Fibroblast of villous mesenchyme (primary cell): ENCODE measurements at places on chromosomes 2 and 18.

GRCh38 chr2:168801961-168802858 lies at the start of gene NOSTRIN:
Gene NOSTRIN (plus strand): TSS chr2:168802637. CDS start chr2:168802647, 10 bp downstream.
- DNase-seq = peak; percentile 57

- DNase-seq = no peak
Measured at GRCh38 chr18:5787936-5788335, 107.4 kb downstream of the TMEM200C start.

GRCh38 chr2:63364866-63365265 lies 223.4 kb downstream of the WDPCP start:
- no peak for DNase-seq

DNA sequence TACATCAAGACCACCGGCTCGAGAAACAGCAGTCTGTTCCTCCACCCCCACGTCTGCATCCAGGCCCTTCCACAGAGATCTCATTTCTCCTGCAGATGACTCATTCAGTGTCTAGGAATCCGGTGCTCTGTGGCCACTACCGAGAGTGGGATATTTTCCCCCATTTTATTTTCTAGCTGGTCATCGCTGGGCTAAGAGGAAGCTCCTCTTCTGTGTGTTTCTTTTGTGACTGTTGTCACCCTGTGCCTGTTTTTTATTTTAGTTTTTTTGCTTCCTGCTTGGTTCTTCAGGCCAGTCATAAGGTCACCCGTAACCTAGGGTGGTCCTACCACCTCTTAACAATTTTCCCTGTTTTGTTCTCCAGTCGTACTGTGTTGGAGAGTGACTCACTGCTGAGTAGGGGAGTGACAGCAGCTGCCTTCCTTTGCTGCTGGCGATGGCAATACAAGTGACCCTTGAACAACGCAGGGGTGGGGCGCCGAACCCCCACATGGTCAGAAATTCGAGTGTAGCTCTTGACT lies 6.7 kb downstream of the RAMP1 start:
- peak; percentile 65 for DNase-seq

DNA sequence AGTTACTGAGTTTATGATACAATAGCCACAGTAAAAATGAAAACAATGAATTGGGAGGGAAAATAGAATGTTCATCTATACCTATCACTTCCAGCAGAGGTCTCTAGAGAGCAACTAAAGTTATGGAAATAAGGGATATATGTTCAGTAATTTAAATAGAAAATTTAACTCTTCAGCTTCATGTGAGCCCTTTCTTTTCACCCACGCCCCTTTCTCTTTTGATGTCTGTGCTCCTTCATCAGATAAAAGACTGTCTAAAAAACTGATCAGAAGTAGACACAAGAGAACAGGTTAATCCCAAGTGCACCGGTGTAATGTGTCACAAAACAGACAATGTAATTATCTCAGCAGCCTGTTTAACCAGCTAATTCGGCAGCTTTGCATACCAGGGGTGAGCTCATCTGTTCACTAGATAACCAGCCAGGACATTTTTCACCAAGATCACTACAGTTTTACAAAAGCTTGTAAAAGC lies 238.5 kb upstream of the ERBB4 start:
- peak; percentile 48 for DNase-seq

DNA sequence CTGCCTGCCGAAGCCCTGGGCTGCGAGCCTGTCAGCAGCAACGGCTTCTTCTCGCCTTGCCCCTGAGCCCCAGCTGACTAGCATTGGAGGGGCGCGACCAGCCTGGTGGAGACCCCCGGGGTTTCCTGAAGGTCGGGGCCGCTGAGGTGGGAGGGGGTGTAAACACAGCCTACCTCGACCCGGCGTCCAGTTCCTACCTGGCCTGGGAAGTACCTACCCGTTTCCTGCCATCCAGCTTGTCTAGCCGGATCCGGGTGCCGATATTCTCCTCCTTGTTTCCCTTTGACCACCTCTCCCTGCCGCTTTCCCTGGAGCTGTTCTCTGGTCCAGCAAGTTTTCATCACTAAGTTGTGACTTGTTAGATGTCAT lies 511 bp downstream of the MOB4 start:
- peak; percentile 44 for DNase-seq

DNA sequence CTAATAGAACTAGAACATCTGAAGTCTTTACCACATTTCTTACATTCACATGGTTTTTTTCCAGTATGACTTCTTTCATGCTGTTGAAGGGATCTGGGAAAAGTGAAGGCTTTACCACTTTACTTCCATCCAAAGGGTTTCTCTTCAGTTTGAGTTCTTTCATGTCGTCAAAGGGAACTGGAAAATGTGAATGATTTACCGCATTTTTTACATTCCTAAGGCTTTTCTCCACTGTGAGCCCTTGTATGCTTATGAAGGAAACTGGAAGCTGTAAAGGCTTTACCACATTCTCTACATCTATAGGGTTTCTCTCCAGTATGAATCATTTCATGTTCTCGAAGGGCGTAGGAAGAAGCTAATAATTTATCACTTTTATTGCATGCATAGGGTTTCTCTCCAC lies 46.7 kb downstream of the NBEAL1 start:
- DNase-seq = peak; percentile 91

GRCh38 chr2:85584354-85584856 lies at the start of gene VAMP5:
Gene VAMP5 (plus strand): TSS chr2:85584431. CDS start chr2:85584491, 60 bp downstream.
- peak; percentile 27 for DNase-seq

DNA sequence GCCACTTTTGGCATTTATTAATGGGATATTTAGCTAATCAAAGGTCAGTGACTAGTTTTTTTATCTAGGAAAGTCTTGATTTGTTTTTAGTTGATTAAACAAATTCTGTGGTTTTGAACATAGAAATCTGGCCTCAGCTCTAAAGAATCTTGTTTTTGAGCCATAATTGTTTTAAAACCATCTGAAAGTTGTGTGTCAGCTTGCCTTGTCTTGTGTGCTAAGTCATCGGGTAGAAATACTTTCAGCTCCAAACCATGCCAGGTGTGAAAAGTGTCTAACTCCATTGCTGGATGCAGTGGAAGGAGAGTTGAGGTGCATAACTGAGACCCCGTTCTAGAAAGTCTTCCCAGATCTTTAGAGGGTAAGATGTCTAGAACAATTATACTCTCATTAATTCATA lies 22.7 kb downstream of the FARP2 start:
- no peak for DNase-seq

GRCh38 chr2:152534460-152535135 lies 182.7 kb downstream of the PRPF40A start:
- no peak for DNase-seq

- no peak for DNase-seq
Measured at GRCh38 chr2:85642725-85643124, 25.3 kb downstream of the SFTPB start.

DNA sequence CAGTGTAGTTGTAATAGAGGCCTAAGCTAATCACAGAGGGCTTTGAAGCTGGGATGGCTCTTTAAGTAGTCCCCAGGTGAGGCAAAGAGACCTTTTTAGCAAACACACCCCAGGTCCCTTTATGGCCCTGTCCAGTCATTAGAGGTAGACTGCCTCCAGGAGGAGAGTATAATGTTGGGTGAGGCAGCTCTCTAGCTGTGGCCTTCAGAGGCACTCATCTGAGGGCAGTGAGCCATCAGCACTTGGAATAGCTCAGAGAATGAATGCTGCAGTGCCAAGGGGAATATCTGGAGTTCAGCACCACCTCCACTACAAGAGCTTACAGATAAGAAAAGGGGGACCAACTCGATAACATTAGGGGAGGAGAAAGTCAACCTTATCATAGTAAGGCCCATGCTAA lies 52.8 kb downstream of the UNC80 start:
- no peak for DNase-seq

GRCh38 chr2:159095813-159096212 lies 127.4 kb downstream of the TANC1 start:
- DNase-seq = no peak

- no peak for DNase-seq
Measured at GRCh38 chr2:139529080-139529479, 748.9 kb upstream of the NXPH2 start.

DNA sequence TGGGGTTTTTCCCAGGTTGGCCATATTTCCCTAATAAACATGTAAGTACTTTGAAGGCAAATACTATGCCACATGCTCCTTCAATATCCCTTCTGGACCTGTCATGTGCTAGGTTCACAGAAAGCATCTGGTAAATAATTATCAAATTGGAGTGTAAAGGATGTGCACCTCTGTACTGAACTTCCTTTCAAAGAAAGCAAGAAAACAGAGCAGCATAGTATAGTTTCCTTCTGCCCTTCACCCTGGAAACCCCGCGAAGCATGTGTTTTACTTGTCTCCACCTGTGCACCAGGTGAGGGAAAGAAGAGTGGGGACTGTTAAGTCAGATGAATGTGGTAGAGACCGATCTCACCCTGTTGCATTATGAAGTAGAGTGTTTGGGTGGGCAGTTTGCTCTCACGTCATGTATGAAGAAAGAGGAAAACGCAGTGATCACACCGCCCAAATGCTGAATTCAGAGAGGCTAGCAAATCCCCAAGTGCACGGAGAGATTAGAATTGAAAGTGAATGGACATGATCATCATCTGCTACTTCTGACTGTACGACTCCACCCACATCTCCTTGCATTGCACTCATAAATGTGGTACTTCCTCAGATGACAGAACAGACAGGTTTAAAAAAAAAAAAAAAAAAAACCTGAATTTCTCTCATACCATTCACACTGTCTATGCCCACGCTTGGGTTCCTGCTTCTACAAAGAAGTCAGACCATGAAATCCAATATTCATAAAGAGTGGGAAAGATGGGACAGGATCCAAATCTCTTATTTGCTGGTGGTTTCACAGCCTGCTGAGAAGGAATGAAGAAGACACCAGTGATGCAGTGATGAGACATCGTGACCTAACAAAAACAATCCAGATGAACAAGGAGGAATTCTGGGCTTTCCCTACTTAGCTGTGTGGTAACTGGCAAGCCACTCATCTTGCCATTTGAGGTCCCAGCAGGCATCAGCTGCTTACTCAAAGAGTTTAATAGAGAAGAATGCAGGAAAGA lies 448.6 kb downstream of the BCL11A start:
- no peak for DNase-seq

DNA sequence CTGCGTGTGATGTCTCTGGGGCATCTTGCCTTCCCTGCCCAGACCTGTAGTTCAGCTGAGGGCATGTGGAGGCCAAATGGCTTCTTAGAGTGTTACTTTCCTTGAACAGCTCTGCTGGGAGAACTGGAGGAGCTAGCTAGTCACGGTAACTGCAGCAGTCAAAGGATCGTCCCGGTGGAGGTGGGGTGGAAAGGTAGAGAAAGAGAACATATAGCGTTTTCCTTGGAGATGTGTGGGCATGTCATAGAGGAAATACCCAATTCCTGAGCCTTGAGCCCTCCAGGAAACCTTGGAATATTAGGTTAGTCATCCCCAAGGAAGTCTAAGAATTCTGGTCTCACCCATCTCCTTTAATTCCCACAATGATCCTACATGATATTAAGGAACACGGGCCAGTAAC lies 33.5 kb upstream of the IL37 start:
- no peak for DNase-seq

- peak; percentile 48 for DNase-seq
Measured at GRCh38 chr2:127208313-127208712, 11.8 kb downstream of the CYP27C1 start.

DNA sequence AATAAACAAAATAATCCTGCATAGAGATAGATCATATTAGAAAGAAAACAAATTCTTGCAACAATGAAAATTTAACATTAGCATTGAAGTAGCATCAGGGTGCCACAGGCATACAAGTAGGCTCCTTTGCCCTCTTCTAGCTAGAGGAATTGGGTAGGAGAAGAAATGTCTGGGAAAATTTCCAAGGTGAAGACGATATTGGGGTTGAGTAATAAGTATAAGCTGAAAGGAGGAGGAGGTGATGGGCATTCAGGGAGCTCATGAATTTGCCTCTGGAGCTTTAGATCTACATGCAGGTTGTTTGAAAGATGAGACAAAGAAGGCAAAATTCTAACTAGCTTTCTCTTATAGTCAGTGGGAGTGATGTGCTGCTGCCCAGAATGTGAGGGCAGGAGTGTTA lies 504.9 kb downstream of the CCDC85A start:
- no peak for DNase-seq

DNA sequence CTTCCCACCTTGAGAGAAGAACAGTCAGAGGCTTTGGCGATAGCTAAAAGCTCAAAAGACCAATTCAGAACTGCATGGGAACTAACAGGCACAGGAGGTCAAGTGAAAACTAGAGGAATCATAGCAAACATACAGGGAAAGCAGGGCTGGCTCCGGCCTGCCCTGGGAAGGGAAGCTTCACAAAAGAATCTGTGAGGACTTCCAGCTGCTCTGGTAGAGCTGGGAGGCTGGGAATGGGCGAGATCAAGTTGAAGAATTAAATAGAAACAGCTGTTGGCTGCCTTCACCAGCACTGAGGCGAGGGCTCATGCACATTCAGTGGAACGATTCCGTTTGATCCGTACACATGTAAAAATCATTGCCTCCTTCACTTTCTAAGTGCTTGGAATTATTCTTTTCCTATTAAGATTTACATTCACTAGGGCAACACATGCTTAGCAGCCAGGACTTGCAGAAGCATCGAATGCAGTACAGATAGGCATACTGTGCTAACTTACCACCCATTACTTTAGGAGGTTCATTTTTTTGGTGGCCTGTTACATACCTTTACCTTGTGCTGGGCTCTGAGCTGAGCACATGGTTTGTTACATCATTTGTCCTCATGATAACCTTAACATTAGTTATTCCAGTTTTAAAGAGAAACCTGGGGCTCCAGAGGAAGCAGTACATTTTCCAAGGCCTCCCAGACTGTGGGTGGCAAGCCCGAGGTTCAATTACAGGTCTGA lies 125.4 kb upstream of the RNF152 start:
- peak; percentile 96 for DNase-seq

DNA sequence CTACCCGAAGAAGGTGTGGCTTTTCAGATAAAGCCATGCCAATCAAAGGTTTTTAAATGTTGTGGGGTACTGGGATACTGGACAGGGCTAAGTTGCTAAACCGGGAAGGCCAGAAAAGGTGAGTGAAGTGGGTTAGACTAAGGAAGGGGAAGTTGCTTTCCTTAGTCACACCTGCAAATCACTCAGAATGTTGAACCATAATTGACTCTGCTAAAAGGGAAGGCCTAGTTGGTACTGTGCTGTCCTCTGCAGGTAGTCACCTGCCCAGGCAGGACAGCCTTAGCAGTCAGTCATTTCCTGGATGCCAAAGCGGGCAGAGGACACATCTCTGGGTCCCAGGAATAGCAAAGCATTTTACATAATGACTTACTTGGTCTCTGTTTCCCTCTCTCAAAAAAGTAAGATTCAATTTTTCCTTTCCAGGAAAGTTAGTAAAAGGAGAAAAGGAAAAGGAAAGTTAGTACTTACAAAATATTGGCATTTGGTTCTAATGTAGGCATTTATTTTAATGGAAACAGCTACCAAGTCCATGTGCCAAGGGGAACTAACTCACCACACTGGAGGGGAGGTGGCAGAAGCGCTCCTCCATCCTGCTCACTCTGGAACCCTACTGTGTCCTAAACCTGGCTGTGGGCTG lies 60.3 kb downstream of the RFTN2 start:
- DNase-seq = no peak

- DNase-seq = no peak
Measured at GRCh38 chr2:199841409-199841808, 9.6 kb downstream of the FTCDNL1 start.

DNA sequence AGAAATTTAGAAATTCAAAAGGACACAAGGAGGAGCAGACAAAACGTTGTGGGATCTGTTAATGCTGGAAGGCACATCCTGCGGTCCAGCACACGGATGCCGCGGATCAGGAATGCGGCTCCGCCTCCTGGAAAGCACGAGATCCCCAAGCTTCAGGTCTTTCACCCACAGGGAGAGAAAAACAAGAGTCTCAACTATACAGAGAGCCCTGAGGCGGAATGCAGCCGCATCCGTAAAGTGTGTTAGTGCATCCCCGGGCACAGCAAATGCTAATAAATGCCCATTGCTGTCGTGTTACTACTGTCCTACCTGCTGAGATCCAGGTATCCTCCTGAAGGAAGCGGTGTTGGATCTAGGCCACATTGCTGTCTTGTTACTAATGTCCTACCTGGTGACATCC lies 303.9 kb downstream of the EIPR1 start:
- no peak for DNase-seq

GRCh38 chr18:62420151-62420512 lies 95.0 kb downstream of the TNFRSF11A start:
- no peak for DNase-seq
